Activated CD4-positive, alpha-beta T cell treated with anti-CD3 and anti-CD28 coated beads, Interleukin-2, amount 50 U/mL, for 48 hours (primary cell): ENCODE measurements at places on chromosomes 2 and 18.
A peak's percentile ranks its signal among the peaks of the same experiment; 100 is the strongest.

- no peak for DNase-seq
Observed at GRCh38 chr2:240245706-240246105, 105.2 kb upstream of the OTOS start.

- no peak for DNase-seq
Observed at GRCh38 chr2:223464071-223464470, 138.1 kb downstream of the SCG2 start.

GRCh38 chr2:68992341-68992740 is 17.9 kb downstream of the GKN1 start:
- no peak for DNase-seq

GRCh38 chr2:220104871-220105351 is 477.5 kb downstream of the SLC4A3 start:
- no peak for DNase-seq

DNA sequence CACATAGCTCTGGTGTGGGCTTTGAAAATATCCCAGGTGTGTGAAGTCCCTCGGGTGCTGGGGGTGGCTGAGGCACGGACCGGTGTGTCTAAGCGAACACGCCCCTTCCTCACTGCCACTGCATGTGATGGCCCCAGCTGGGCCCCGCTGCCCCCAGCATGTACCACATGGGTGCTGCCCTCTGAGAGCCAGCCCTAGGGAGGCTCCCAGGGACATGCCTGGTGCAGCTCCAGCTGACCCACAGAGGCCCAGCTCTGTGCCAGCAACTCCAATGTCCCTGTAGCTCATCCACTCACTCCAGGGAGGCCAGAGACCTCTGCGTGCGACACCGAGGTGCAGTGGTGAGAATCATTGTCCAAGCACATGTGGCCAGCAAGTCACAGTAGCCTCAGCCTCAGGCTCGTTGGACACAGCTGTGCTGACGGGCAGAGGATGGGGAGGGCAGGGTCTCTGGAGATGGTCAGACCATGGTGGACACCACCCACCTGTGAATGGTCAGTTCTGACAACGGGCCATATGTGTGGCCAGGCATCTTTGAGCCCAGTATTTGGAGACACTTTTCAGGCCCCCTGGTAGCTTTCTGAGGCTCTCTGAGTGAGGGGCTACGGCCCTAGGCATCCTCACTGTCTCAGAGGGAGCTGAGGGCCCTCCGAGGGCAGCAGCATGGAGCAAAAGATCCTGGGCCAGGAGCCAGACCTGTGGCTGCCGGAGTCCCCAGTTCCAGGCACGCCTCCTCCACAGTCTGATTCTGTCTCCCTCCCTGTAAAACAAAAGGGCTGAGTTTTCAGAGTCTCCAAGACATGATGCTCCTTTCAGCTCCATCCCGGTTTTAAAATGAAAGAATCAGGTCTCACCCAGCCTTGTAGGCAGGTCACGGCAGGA is 220.7 kb downstream of the NDUFA10 start:
- DNase-seq, result no peak

- no peak for DNase-seq
Observed at GRCh38 chr18:54802178-54802577, 26.1 kb upstream of the RAB27B start.

GRCh38 chr2:37180006-37180639 is 8.3 kb downstream of the SULT6B1 start:
- DNase-seq, result no peak

- DNase-seq, result no peak
Observed at GRCh38 chr2:196435189-196435588, 204.3 kb upstream of the CCDC150 start.

DNA sequence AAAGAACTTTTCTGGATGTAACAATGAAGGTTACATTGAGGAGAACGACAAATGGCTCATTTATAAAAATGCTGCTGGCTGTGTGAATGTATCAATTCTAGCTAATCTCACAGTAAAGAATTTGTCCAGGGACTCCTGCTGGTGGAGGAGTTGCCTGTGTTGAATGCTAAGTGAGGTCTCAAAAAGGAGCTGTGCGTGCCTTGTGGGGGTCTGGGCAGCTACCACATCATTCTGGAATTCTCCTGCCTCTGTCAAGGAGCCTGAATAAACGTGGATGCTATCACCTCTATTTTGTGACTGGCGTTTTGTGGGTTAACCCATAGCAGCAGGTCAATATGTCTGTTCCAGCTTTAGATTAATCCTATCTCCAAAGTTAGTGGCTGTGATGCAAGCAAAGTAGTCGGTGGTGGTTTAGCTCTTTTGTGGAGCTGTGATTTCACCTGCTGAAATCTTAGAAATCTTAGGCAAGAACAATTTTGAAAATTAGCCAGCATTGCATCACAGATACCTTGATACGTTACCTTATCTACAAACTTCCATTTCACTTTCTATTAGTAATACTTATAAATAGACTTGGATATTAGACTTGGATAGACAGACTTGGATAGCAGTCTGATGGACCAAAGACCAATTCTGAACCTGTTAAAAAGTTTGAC is 96.8 kb downstream of the MTCL1 start:
- DNase-seq, result no peak

- DNase-seq, result no peak
Observed at GRCh38 chr2:59390581-59390980, 1149.5 kb upstream of the FANCL start.

DNA sequence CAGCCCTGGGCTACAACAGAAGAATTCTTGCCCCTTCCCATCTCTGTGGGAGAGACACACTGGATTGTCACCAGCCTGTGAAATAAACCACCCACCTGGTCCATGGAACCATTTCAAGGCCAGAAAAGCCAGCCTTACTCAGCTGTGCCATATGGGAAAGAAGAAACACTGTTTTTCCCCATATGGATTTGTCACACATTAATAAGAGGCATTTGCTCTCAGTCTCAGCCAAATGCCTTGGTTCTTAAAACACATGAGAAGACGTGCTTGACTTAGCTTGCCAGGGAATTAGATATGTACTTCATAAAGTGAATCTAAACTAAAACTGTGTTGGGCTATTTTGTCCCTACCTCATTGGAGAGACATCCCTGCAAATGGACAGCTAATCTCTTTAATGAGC is 308.6 kb upstream of the TNP1 start:
- no peak for DNase-seq

DNA sequence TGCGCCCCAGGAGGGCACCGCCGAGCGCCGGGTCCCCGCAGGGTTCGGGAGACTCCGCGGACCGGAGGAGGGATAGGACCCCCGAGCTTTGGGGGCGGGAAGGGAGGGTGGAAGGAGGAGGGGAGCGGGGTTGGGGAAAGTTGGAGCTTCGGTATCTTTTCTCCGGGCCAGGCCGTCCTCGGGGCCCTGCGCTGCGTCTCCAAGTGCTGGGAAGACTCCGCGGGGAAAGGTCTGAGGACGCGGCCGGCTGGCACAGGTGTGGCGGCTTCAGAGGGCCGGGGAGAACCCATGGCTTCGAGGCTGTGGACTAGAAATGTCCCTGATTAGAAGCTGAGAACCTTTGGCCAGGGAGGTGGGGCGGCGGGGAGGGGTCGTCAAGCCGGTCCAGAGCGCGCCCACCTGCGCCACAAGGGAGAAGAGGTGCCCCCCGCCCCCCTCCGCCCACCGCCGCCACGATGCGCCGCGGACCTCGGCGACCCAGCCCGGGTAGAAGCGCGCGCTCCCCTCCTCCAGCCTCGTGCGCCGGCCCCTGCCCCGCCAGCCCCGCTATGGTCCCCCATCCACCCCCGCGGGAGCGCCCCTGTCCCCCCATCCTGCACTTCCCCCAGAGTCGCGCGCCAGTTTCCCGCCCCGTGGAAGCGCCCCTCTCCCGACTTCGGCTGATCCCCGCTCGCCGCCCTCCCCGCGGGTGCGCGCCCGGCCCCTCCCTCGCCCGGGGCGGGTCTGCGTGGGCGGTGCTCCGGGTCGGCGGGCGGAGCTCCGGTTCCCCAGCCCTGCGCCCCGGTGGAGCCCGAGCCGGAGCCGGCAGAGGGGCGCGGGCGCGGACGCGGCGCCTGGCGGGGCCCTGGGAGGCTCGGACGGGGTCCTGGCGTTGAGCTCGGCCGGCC is at the start of gene SNTG2:
Gene SNTG2 (plus strand): TSS at position 770 of the 887 bp plus-strand sequence. CDS start 148 bp downstream, outside the sequence.
- DNase-seq, result peak; percentile 54

GRCh38 chr2:102637358-102637757 is 18.0 kb downstream of the SLC9A2 start:
- DNase-seq, result no peak

DNA sequence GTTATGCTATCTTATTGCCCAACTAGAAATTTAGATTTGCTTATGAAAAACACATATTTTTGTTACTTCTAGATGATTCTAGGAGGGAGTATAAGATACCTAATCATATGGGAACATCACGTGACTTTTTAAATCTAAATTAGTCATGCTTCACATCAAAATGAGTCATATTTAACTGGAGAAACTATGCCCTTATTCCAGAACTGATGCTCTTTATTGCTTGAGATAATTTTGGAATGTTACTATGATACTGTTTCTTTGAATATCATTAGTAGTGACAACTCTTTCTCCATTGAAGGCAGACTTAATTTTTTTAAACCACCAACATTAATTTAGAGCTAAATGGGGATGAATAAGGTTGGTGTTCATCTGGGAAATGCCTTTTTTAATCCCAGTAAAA is 19.9 kb upstream of the ELAC1 start:
- no peak for DNase-seq

DNA sequence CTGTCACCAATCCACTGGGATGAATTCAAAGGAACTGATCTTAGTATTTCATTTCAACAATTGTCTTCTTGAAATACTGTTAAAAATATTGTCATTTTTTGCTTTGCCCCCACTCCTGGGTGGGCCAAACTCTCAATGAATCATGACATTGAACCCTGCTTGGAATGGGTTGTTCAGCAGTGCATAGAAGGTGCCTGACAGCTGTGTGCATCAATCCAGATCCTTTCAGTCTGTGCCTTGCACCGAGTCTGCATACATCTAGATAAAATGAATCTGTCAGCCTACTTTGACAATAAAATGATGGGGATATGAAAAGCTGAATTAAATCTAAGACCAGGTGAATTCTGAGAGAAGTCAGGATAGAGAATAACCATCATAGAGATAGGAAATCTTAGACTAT is 706.6 kb downstream of the CBLN2 start:
- no peak for DNase-seq

DNA sequence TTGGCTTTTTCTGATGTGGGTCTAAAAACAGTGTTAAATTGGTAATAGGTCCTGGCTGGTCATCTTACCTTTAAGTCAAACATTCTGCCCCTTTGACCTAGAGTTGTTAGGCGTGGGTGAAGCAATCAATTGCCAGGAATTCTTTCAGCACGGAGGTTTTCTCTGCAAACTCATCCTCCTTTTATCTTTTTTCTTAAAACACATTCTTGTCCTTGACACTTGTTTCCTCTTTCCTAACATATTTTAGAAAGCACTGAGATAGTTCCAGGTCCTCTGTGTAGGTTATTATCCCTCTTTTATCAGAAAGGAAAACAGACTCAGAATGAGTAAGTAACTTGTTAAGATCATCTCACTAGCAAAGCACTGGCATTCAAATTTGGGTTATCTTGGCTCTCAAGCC is 18.6 kb upstream of the AP1S3 start:
- DNase-seq, result no peak

DNA sequence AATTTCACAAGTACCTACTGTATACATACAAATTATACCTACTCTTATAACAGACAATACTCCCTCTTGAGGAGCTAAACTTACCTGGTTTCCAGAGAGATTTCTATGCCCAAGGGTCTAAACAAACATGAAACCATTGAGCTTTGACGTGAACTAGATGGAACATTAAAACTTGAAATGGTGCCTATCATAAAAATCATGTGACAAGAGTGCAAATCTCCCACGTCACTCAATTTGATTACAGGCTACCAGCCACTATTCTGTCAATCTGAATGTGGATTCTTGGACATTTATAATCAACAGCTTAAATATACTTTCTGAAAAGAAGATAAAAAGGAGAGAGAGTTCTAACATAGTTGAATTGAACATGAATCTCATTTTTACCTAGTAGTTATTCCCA is 297.1 kb upstream of the SESTD1 start:
- no peak for DNase-seq

DNA sequence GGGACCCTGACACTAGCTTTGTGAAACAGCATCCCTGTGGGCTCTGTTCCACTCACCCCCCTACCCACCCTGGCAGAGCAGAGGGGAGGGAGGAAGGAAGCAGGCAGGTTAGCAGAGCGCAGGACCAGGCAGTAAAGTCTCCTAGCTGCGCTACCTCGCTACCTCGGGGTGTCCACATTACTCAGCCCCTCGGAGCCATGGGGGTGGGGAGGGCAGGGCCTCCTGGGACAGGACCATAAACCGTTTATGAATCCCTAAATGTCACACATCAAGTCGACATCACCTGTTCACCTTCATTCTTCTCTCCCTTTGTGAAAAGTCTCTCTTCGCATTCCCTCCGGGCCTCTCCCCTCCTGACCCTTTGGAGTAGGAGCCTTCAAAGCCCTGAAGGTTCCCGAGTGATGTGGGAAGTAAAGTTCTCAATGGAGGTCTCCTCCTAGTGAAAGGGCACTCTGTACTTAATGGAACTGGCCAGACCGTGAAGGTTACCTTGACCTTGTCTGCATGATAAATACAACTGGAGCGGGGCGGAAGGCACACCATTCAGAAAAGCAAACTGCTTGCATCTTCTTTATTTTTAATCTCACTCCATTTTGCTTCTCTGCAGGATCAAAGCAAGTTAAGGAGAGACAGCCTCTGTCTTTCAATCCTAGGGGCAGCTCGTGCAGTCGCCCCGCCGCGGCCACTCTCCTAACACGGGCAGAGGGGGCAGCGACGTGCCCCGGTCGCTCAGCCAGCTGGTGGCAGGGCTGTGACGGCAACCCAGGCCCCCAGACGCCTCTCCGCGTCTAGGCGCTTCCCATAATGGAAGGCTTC is 23.7 kb upstream of the SMAD7 start:
- DNase-seq, result no peak

- no peak for DNase-seq
Observed at GRCh38 chr18:31373641-31374040, 2.9 kb upstream of the DSG4 start.

GRCh38 chr2:234454433-234454832 is 42.4 kb downstream of the ARL4C start:
- DNase-seq, result no peak

- no peak for DNase-seq
Observed at GRCh38 chr18:9147440-9148202, 11.0 kb downstream of the ANKRD12 start.
